Foreskin keratinocyte (primary cell): ENCODE measurements at places on chromosomes 16 and 17. TPM values are rescaled to one million over a fixed set of nuclear protein-coding genes. Genes with fewer than 3 reads are reported as not detected.

The JPT1 gene
- polyA plus RNA-seq = 705 and 905 TPM in 2 replicates

The FBXO39 gene
- 0.23 and 0.25 TPM in 2 replicates for polyA plus RNA-seq

The CACNG1 gene
- polyA plus RNA-seq = not detected in 2 replicates

The GSG1L gene
- polyA plus RNA-seq = not detected in 2 replicates

The MYCBPAP gene
- 5.3 and 10.1 TPM in 2 replicates for polyA plus RNA-seq

The KRT27 gene
- not detected in 2 replicates for polyA plus RNA-seq

DNA sequence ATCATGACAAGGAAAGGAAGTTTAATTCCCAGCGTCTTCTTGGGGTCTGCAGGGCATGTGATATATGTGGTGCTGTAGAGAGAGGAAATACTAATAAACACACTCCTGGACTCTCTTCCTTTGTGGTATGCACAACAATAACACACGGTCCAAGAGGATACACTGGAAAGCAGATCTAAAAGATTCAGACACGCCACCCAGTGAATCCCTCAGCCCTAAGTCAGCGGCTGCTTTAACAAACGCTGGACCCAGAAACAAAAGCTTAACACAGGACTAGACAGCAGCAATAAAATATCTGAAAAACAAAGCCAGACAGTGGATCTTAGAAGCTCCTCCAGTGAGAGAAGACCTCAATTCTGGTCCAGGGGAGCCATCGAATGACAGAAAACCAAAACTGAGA lies 13.1 kb downstream of the CFAP20 start:
- no peak for DNase-seq

- no peak for DNase-seq
These were observed 20.4 kb downstream of the KDM8 start for GRCh38 chr16:27223701-27224100.

- DNase-seq = peak; percentile 97
These were observed 30.9 kb upstream of the GCSH start for GRCh38 chr16:81127051-81127450.

DNA sequence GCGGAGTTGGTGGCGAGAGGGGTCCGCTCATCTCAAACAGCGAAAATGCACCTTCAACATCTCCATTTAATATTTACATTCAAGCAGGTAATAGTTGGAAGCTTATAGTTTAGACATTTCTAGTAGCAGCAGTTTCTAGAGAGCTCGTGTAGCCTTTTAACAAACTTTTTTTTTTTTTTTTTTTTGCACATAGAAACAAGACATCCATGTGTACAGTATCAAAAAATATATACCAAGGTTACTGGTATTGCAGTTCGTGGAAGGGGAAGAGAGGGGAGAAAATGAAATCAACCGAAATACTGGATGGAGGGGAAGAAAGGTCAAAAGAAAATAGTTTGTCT lies 6.2 kb downstream of the CBX4 start:
- no peak for DNase-seq

DNA sequence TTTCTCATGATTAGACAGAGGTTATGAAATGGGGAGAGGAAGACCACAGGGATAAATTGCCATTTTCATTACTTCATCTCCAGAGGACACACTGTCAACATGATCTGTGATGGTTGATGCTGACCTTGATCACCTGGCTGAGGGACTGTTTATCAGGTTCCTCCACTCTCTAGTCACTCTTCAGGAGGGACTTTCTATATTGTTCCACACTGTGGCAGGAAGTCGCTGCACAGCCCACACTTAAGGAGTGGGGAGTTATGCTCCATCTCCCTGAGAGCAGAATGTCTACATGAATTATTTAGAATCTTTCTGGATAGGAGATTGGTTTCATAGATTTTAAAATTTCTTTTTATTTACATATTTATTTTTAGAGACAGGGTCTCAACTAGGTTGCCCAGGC lies 46.7 kb downstream of the CYB5B start:
- DNase-seq = no peak

GRCh38 chr16:88200896-88201185 lies 181.9 kb upstream of the ZNF469 start:
- no peak for DNase-seq

DNA sequence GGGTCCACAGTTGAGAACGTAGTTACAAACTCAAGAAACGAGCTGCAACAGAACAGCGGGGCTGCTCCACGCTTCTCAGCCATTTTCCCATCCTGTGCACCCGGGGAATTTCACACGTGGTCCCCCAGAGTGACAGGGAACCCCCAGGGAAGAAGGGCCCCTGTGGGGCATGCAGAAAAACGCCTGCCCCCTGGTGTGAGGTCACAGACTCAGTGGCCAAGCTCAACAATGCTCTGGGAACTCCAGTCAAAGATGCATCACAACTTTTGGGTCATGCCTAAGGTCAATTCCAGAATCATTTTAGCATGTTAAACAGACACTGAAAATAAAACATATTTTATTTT lies 115.4 kb downstream of the ZNF778 start:
- DNase-seq = no peak

DNA sequence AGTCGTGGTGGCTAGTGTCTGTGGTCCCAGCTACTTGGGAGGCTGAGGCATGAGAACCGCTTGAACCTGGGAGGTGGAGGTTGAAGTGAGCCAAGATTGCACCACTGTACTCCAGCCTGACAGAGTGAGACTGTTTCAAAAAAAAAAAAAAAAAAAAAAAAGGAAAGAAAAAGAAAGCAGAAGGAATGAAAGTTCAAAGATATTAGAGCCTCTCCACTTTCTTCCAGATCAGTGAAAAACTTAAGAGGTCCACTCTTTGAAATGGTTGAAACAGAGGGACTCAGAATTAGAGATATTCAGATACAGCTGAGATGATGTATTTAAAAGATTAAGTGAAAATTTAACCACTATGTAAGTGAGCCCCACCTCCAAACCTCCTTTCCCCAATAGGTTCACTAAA lies 16.8 kb downstream of the MED13 start:
- DNase-seq = no peak

GRCh38 chr16:47473792-47474191 lies 12.7 kb downstream of the PHKB start:
- no peak for DNase-seq

- no peak for DNase-seq
These were observed 177.9 kb downstream of the WSCD1 start for GRCh38 chr17:6248061-6248460.

DNA sequence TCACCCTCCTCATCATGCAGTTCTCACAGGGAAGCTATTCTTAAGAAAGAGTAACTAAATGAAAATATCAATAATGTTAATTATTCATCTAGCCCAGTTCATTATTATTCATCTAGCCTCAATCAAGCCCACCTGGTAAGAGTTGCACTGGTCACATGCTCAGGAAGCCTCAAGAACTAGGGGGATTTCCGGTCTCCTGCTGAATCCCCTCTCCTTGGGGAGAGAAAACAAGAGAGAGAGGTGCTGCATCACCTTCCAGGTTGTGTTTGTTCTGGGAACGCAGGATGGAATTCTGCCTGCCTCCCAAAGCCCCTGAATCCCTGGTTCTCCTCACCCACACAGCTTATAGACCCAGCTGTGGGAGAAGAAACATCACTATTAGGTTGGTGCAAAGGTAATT lies 164.0 kb downstream of the PMP22 start:
- DNase-seq = no peak

DNA sequence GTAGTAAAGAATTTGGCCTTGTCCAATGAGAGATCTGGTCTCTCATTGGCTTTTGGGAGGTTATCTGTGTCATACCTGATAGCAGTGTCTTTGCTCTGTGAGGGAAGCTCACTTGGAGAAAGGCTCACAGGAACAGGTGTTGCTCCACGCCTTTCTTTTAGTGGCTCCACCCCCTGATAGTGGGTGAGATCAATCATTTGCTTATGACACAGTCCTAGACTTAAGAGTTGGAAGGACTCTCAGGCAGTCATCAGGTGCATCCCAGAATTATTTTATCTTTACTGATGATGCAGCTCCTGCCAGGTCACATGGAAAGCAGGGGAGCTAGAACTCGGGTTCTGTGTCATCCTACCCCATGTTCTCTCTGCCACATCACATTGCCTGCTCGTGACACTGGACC lies 59.3 kb downstream of the CENPV start:
- no peak for DNase-seq
